ENCODE measurements at places on chromosomes 7 and 10.

DNA sequence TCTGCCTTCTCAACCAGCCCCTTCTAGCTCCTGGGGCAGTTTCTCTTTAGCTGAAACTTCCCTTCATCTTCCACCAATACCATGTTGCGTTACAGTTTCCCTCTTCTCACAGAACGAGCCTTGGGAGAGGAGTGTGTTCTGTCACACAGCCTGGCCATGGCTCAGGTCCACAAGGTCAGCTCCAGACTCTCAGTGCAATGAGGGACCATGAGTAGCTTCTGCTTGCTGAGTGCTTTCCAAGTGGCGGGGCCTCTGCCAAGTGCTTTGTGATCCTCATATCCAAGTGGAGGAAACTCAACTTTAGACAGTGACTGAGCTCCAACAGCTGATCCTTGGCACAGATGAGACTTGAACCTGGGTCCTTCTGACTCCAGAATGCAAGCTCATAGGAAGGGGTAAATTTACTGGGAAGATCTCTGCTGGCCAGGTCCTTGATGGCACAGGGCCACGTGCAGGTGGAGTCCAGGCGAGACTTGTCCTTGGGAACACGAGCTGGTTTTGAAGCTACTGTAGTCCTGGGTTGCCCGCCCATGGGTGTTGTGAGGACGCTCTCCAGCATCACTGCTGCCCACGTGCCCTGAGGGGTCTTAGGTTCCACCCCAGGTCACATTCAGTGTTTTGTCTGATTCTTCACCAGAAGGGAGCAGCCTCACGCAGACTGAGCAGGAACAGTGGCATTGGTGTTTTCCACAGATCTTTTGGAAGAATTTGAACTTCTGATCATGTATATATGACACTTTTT, 238.0 kb downstream of the EBF3 start:
- DNase-seq: peak; percentile 78

GRCh38 chr10:122678266-122678665, 21.4 kb downstream of the C10orf120 start:
- DNase-seq: no peak

GRCh38 chr10:12594448-12594944, 245.1 kb downstream of the CAMK1D start:
- DNase-seq: no peak

DNA sequence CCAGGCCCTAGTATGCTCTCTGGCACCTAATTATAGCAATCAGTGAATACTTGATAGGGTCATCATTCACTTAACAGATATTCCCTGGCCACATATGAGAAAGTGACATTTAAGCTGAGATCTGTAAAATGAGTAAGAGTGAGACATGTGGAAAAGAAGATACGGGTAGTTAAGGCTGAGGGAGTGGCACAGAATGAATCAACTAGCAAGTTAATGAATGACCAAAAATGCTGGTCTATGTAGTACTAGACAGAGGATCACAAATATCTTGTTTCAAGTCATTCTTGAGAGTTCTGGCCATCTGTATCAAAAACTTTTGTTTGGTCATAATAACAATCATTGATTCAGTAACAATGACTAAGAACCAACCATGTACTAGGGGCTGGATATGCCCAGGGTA, 954.9 kb downstream of the CNTNAP2 start:
- no peak for DNase-seq

DNA sequence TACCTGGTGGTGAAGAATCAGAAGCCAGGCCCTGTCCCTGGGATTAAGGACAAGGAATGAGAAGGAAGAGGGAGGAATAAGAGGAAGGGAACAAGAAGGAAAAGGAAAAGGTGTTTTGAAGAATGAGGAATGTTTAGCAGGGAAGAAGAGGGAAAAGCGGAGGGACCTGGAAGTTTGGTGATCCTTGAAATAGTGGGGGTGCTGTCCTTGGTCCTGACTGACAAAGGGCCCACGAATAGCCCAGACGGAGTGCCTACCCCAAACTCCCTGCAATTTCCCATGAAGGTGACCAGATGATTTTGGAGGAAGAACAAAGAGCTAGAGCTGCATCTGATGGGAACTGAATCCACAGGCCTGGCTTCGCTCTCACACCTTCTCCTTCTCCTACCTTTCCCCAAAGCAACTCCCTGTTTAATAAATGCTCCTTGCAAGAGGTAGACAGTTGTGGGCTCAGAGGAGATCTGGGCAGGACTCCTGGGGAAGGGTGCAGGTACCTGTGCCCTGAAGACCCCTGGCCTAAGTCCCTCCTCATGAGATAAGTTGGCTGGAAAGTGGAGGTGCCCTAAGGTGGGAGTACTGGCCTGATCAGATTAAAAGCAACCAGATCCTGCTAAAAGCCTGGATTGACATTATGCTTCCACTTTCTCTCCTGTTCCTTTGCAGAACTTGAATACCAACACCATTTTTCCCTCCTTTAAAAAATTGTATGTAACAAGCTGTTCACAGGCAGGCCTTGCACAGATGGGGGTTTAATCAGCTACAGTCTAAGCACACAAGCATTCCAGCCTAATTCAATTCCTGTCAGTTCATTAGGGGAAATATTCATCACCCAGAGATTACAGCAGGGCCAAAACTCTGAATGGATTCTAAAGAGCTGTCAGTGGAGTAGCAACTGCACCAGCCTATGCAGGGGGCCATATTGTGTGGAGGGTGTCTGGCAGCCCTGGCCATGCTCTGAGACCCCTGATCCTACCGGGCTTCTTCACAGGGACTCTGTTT, 19.4 kb downstream of the KAZALD1 start:
- DNase-seq: no peak

- DNase-seq: no peak
Observed at GRCh38 chr10:76229341-76229740, 797.9 kb downstream of the LRMDA start.

DNA sequence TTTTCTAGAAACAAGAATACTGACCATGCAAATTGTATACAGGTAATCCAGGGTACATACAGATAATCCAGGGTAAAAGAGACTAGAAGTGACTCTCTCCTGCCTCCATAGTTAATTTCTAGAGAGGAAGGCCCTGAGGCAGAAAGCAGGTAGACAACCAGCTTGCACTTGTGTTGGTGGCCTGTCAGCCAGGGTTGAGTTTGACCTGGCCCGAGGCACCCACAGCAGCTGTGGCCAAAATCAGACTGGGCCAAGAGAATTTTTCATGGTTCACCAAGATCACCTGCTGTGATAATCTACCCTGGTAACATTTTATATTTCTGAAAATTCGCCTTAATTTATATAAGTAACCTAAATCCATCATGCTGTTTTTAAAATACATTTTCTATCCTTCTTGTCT, 386.5 kb upstream of the ETV1 start:
- no peak for DNase-seq

GRCh38 chr7:151824373-151824933, 52.5 kb downstream of the PRKAG2 start:
- DNase-seq: no peak

DNA sequence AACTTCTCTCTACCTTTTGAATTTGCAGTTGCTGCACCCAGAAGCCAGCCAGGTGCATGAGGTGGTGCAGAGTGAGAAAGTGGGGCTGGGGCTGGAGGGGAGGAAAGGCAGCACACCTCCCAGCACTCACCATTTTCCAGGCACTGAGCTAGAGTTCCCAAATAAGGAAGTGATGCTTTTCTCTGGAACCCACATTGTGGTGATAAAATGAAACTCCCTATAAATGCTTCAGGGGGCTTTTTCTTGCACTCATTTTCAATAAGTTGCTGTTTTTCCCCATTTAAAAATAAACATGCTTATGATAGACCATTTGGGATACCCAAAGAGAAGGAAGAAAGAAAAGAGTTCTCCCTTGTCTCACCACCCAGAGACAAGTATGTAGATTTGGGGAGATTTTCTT, 42.8 kb upstream of the TNS3 start:
- no peak for DNase-seq

- DNase-seq: peak; percentile 35
Observed at GRCh38 chr10:113947184-113948041, 93.0 kb downstream of the NHLRC2 start.

- DNase-seq: no peak
Observed at GRCh38 chr7:4054158-4054557, 627.9 kb upstream of the FOXK1 start.

- DNase-seq: no peak
Observed at GRCh38 chr10:59562126-59562525, 147.5 kb downstream of the SLC16A9 start.

GRCh38 chr7:133997463-133997862, 129.7 kb upstream of the LRGUK start:
- no peak for DNase-seq

DNA sequence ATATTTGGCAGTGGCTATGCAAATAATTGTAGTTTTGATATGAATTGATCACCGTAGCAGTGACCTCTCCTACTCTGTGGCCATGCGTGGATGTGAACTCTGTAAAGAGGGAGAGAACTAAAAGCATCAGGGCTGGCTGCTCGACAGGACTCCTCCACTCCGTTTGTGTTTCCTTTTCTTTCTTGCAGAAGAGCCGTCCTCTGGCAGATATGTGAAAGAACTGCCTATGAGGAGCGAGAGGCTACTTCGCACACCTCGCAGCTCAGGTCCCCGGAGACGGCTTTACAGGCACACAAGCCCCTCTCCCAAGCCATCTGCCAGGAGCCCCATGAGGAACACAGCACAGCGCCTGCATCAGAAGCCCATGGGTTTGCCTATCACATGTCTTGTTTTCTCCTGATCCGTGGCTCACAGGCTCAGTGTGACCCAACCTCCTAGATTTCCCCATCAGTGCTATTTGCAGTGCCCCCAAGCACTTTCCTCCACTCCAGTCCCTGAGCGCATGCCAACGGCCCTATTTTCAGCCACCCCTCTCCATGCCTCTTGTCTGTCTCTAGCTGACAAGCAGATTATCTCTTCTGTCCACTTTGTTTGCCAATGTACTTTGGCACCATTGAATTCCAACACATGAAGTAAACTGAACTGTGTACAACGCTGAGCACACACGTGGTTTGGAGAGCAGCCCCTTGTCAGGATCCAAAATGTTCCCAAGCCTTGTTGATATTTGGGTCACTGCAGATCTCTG, 164.3 kb upstream of the AKR1E2 start:
- DNase-seq: peak; percentile 86

GRCh38 chr10:131723297-131724168, 177.3 kb upstream of the PPP2R2D start:
- DNase-seq: peak; percentile 27

GRCh38 chr10:48568131-48568530, 36.7 kb downstream of the ARHGAP22 start:
- no peak for DNase-seq

GRCh38 chr10:47315421-47315820, 6.8 kb upstream of the GDF2 start:
- no peak for DNase-seq

DNA sequence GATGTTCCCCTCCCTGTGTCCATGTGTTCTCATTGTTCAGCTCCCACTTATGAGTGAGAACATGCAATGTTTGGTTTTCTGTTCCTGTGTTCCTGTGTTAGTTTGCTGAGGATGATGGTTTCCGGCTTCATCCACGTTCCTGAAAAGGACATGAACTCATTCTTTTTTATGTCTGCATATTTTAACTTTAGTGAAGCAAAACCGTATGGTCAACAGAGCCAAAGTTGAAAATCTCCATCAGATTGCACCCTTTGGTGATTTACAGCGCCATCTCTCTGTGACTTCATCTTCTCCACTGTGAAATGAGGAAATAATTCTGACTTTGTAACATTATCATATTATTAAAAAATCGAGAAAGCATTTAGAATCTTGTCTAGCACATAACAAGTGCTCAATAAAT, 132.3 kb upstream of the PLXDC2 start:
- no peak for DNase-seq

DNA sequence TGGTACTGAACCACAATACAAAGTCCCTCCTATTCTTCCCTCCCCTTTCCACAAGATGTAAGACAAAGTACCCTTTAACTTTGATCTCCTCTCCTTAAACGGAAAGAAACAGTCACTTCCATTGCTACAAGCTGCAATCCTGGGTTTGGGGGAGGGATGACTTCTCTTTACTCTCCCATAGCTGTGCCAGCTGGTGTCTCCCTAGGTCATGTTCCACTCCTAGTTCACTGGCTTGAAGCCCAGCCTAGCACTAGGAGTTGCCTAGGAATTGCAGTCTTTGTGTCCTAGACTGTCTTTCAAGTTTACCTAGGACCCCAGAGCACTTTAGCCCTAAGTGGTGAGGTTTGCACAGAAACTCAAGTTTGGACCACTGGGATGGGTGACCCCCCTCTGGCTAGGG, 311.1 kb downstream of the HPSE2 start:
- peak; percentile 46 for DNase-seq

- DNase-seq: no peak
Observed at GRCh38 chr7:78141522-78142281, 343.1 kb downstream of the PHTF2 start.

GRCh38 chr7:138161600-138162081, 85.4 kb downstream of the AKR1D1 start:
- DNase-seq: peak; percentile 85

DNA sequence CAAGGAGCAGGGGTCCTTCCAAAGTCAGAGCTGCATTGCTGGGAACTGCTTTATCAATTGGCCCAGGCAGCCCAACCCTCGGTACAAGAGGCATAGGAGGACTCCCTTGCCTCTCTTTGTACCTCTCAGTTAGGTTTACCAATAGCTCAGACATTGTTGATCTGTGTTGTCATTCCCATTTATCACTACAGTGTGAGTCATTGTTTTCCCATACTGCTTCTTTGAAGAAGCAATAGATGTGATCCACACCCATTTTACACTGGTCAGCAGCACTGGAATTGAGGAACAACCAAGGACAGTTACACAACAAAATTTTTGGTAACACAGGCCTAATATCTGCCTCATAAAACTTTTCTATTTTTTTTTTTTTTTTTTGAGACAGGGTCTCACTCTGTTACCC, 307.2 kb downstream of the SNX13 start:
- no peak for DNase-seq

GRCh38 chr7:122068046-122068445, 76.0 kb downstream of the AASS start:
- DNase-seq: no peak

DNA sequence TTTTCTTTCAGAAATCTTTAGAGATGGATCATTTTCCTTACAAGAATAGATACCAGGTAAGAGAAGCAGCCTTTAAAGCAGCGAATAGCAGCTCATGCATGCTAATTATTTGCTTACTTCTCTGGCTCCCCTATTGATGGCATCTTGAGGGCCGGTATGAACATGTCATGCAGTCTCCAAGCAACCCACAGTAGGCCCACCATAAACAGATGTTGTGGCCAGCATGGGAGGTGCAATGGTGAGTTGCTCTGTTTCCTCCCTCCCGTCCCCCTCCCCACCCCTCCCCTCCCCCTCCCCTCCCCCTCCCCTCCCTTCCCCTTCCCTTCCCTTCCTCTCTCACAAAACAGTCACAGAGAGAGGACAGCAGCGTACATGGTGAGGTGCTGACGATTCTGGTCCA, 9.7 kb upstream of the ZNF273 start:
- no peak for DNase-seq
